ENCODE measurements at places on chromosomes 2 and 18. TPM values are rescaled to one million over a fixed set of nuclear protein-coding genes. Genes with fewer than 3 reads are reported as not detected.
A peak's percentile ranks its signal among the peaks of the same experiment; 100 is the strongest.

The DOK6 gene
- not detected for total RNA-seq

- H3K36me3 ChIP-seq: no peaks in the 10 kb centered on the region
- DNase-seq: no peak
- H3K27ac ChIP-seq: no peak overlapping the region
- H3K4me1 ChIP-seq: no peaks in the 10 kb centered on the region
Measured at GRCh38 chr18:47526147-47526546, 274.7 kb upstream of the SKOR2 start.

GRCh38 chr2:29582062-29582461, 339.3 kb downstream of the ALK start:
- DNase-seq: no peak
- peaks cover 5% of the 10 kb centered on the region for H3K27me3 ChIP-seq
- no peak overlapping the region for H3K27ac ChIP-seq
- H3K4me3 ChIP-seq: no peak overlapping the region
- H3K36me3 ChIP-seq: no peaks in the 10 kb centered on the region
- no peaks in the 10 kb centered on the region for H3K4me1 ChIP-seq

The IL1B gene
- total RNA-seq: not detected

DNA sequence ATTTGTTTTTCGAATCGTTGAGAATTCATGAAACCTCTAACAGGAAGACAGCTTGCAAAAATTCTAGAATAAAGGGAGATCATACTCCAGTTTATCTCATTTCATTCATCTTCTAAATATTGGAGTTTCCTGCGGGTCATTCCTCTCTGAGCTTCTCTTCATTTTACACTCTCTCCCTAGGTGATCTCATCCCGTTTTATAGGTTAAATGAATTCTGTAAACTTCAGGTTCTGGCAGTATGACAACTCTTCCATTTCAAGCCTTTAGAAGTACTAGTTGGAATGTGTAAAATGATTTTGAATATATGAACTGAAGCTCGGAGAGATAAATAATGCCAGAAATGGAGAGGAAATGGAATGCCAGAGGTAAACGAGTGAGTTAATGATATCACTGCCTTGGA, 312.4 kb downstream of the METTL4 start:
- no peak for DNase-seq
- no peaks in the 10 kb centered on the region for H3K27me3 ChIP-seq
- no peak overlapping the region for H3K4me3 ChIP-seq
- no peaks in the 10 kb centered on the region for H3K4me1 ChIP-seq

GRCh38 chr2:105595536-105595935, 149.2 kb upstream of the NCK2 start:
- H3K4me3 ChIP-seq: no peak overlapping the region
- H3K36me3 ChIP-seq: no peaks in the 10 kb centered on the region
- no peaks in the 10 kb centered on the region for H3K4me1 ChIP-seq
- DNase-seq: no peak
- no peak overlapping the region for H3K27ac ChIP-seq

DNA sequence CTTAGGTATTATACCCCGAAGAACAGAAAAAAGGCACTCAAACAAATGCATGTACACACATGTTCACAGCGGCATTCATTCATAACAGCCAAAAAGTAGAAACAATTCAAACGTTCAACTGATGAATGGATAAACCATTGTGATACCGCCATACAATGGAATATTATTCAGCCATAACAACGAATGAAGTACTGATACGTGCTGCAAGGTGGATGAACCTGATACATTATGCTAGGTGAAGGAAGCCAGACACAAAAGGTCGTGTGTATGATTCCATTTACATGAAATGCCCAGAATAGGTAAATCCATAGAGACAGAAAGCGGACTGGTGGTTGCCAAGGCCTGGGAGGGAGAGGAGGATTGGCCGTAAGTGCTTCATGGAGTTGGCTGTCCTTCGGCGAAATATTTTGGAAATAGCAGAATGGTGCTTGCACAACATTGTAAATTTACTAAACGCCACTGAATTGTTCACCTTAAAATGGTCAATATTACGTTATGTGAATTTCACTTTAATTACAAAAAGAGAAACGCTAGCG, 750 bp upstream of the RMP24 start:
- DNase-seq: no peak
- H3K4me3 ChIP-seq: peak overlapping the region; percentile 96
- peaks cover 29% of the 10 kb centered on the region for H3K36me3 ChIP-seq
- peaks cover 39% of the 10 kb centered on the region for H3K4me1 ChIP-seq
- H3K27ac ChIP-seq: peak overlapping the region; percentile 94

DNA sequence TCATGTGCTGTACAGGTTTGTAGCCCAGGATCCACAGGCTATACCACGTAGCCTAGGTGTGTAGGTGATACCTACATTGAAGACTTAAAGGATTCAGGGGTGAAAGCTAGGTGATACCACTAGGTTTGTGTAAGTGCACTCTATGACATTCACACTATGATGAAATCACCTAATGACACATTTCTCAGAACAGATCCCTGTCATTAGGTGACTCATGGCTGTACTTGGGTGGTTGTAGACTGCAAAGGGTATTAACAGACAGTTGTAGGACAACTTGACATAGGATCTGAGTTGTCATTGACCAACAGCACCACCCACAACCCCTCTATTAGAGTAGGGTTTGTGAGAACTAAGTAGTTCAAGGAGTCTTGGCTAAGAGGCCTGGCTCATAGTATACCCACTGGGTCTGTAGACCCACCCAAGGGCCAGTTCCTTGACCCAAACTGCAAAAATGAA, 27.7 kb upstream of the SMCHD1 start:
- DNase-seq: no peak
- H3K36me3 ChIP-seq: no peaks in the 10 kb centered on the region
- H3K27me3 ChIP-seq: no peaks in the 10 kb centered on the region
- peak overlapping the region; percentile 39 for H3K27ac ChIP-seq
- H3K4me1 ChIP-seq: peaks cover 19% of the 10 kb centered on the region

The GATA6 gene
- total RNA-seq: not detected

The APOB gene
- not detected for total RNA-seq

GRCh38 chr2:25062511-25062917, 20.6 kb downstream of the EFR3B start:
- no peaks in the 10 kb centered on the region for H3K27me3 ChIP-seq
- no peak overlapping the region for H3K27ac ChIP-seq
- H3K4me1 ChIP-seq: no peaks in the 10 kb centered on the region
- no peak for DNase-seq
- no peaks in the 10 kb centered on the region for H3K36me3 ChIP-seq

The SCN1A gene
- not detected for total RNA-seq

- peaks cover 10% of the 10 kb centered on the region for H3K27me3 ChIP-seq
- no peak for DNase-seq
- no peaks in the 10 kb centered on the region for H3K4me1 ChIP-seq
Measured at GRCh38 chr2:48016225-48017019, 110.1 kb upstream of the FBXO11 start.

DNA sequence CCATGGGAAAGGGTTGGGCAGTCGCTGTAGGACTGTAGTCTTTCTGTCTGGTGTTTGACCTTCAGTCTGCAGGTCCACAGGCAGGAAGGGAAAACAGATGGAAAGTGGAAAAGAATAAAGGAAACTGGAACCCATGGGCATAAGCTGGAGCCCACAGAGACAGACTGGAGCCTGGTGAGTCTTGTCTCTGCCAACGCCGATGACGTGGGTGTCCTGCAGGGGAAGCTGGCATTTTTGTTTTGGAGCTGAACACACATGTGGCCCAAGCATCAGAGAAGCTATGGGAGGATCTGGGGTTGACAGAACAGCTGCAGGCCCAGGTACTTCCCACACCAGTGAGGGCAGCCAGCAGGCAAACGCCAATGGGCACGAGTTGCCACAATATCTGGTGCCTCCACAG, 28.2 kb upstream of the SOCS6 start:
- no peak for DNase-seq
- no peak overlapping the region for H3K27ac ChIP-seq
- no peaks in the 10 kb centered on the region for H3K4me1 ChIP-seq
- no peak overlapping the region for H3K4me3 ChIP-seq
- H3K36me3 ChIP-seq: no peaks in the 10 kb centered on the region
- H3K27me3 ChIP-seq: peaks cover 7% of the 10 kb centered on the region

The NPPC gene
- 0.41 TPM for total RNA-seq

GRCh38 chr2:127463155-127463991, 45.1 kb downstream of the PROC start:
- H3K27me3 ChIP-seq: no peaks in the 10 kb centered on the region
- no peak for DNase-seq
- peaks cover 24% of the 10 kb centered on the region for H3K36me3 ChIP-seq
- H3K27ac ChIP-seq: no peak overlapping the region
- H3K4me1 ChIP-seq: peaks cover 53% of the 10 kb centered on the region

GRCh38 chr2:67255933-67256615, 141.1 kb upstream of the ETAA1 start:
- no peak overlapping the region for H3K4me3 ChIP-seq
- H3K27me3 ChIP-seq: no peaks in the 10 kb centered on the region
- H3K27ac ChIP-seq: no peak overlapping the region
- H3K4me1 ChIP-seq: no peaks in the 10 kb centered on the region
- H3K36me3 ChIP-seq: no peaks in the 10 kb centered on the region
- DNase-seq: no peak

- no peak overlapping the region for H3K4me3 ChIP-seq
- no peak for DNase-seq
- H3K27ac ChIP-seq: no peak overlapping the region
- no peaks in the 10 kb centered on the region for H3K27me3 ChIP-seq
Measured at GRCh38 chr2:3212984-3213383, 164.6 kb downstream of the EIPR1 start.

The AGXT gene
- total RNA-seq: not detected

- H3K36me3 ChIP-seq: no peaks in the 10 kb centered on the region
- H3K4me1 ChIP-seq: no peaks in the 10 kb centered on the region
- peaks cover 29% of the 10 kb centered on the region for H3K27me3 ChIP-seq
Measured at GRCh38 chr18:74422541-74422940, 34.6 kb downstream of the DIPK1C start.

DNA sequence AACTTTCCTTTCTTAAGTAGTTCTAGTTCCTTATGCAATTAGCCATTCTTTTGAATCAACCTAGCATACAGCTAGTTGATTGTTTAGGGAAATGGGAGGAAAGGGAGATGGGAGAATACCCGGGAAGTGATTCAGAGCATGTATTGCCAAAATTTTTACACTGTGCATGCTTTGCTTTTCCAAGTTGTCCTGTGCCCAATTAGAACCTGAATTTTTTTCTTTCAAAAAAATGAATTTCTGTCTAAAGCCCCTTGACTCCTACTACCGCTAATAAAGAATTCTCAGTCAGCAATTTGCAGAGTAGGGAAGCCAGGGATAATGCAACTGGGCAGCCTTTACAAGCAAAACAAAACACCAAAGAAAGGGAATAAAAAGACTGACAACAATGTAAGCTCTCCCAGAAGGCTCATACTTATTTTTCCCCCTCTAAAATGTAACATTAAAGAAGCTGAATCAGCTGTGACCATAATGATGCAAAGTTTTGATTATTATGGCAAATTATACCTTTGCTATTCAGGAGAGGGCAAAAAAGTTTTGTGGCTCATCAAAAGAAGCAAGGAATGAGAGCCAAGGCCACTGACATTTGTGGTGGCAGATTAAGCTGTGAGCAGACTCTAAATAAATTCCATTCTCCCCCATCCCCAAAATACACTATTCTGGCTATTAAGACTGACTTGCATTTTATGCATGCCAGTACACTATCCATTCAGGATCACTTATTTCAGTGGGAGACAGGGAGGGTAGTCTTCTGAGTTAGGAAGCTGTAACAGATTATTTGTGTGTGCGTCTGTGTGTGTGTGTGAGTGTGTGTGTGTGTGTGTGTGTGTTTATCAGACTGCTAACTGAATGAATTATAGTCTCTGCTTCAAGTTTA, 174.3 kb downstream of the ERBB4 start:
- no peaks in the 10 kb centered on the region for H3K27me3 ChIP-seq
- no peaks in the 10 kb centered on the region for H3K36me3 ChIP-seq
- no peak for DNase-seq
- no peak overlapping the region for H3K4me3 ChIP-seq
- H3K4me1 ChIP-seq: no peaks in the 10 kb centered on the region

The G6PC2 gene
- total RNA-seq: not detected

Measured in activated T-helper 2 cell treated with anti-CD3 and anti-CD28 coated beads, Interferon-gamma antibody, Interleukin-2, Interleukin-4, amounts not matched to agents 10 μg/mL and 5 μg/mL and 100 μg/mL, durations not matched to agents 14 hours and 24 hours and 36 hours (primary cell).